Smooth muscle cell of the pulmonary artery (primary cell): ENCODE measurements at places on chromosomes 13 and 19. TPM values are rescaled to one million over a fixed set of nuclear protein-coding genes. Genes with fewer than 3 reads are reported as not detected.

Gene TUBB4A
- total RNA-seq = not detected in 2 replicates

Gene CYP2A7
- total RNA-seq = not detected in 2 replicates

Gene IRGC
- total RNA-seq = not detected in 2 replicates

Gene FGF22
- not detected in 2 replicates for total RNA-seq

Gene MCEMP1
- total RNA-seq = not detected in 2 replicates

Gene ERICH6B
- total RNA-seq = not detected in 2 replicates

Gene OVOL3
- total RNA-seq = not detected in 2 replicates
